ENCODE measurements at places on chromosomes 5 and 9.
A peak's percentile ranks its signal among the peaks of the same experiment; 100 is the strongest.

- peak; percentile 66 for DNase-seq
These were observed 453 bp downstream of the CPEB4 start for GRCh38 chr5:173888473-173889131.

- no peak for DNase-seq
These were observed 148.3 kb upstream of the GHR start for GRCh38 chr5:42274913-42275312.

DNA sequence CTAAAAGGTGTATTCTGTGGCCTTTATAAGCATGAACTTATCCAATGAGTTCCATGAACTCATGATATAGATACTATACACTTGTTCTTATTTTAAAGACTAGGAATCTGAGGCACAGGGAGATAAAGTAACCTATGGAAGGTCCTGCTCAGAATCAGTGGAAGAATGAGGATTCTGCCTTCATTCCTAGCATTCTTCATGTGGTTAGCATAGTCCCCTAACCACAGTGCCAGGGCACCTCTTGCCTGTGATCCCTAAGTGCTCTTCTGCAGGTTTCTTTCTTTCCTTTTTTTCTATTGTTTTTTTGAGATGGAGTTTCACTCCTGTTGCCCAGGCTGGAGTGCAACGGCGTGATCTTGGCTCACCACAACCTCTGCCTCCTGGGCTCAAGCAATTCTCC lies 174.1 kb downstream of the C9orf152 start:
- DNase-seq, result no peak

GRCh38 chr5:34957321-34957720 lies 28.0 kb downstream of the DNAJC21 start:
- no peak for DNase-seq

DNA sequence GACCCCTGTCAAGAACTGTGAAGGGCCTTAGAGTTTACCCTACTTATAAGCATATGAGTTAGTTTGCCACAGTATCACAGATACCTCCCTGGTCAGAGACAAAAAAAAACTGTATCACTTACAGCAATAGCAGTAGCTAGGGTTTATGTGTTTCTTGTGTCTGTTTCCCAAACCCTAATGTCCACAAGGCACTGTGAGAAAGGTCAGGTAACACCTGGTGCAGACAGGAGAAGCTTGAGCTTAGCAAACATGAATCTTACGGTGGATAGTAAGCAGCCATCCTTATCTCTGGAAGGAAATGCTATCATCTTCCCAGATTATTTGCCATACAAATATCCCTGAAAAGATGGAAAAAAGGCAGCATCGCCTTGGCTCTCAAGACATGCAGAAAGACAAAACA lies 208.5 kb upstream of the KCNN2 start:
- DNase-seq, result no peak

All from sigmoid colon (tissue), 7 donors.